ENCODE measurements at places on chromosomes 6 and 20. TPM values are rescaled to one million over a fixed set of nuclear protein-coding genes. Genes with fewer than 3 reads are reported as not detected.
A peak's percentile ranks its signal among the peaks of the same experiment; 100 is the strongest.

- DNase-seq: peak; percentile 90
These were observed 282.1 kb downstream of the UST start for GRCh38 chr6:149028767-149029405.

GRCh38 chr6:137697267-137697938 is 169.7 kb upstream of the TNFAIP3 start:
- peak; percentile 53 for DNase-seq

DNA sequence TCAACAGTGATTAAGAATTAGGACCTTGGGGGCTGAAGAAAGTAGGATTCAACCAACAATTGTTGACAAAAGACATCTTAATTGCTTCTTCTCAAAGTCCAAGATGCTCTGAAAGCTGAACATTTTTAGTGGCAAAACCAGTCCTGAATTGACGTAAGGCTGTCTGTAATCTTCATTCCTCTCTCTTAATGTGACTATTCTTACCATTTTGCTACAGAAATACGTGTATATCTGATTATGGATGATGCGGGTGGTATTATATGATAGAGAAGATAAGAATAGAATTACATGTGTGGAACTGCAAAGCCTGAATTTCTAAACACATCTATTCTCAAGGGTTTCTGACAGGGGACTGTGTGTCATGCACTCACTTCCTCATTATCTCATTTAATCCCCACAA is 130.3 kb upstream of the SASH1 start:
- no peak for DNase-seq

- DNase-seq: no peak
These were observed 265.0 kb downstream of the CDC5L start for GRCh38 chr6:44652547-44652946.

- no peak for DNase-seq
These were observed 120.3 kb upstream of the TOP1 start for GRCh38 chr20:40908309-40908708.

DNA sequence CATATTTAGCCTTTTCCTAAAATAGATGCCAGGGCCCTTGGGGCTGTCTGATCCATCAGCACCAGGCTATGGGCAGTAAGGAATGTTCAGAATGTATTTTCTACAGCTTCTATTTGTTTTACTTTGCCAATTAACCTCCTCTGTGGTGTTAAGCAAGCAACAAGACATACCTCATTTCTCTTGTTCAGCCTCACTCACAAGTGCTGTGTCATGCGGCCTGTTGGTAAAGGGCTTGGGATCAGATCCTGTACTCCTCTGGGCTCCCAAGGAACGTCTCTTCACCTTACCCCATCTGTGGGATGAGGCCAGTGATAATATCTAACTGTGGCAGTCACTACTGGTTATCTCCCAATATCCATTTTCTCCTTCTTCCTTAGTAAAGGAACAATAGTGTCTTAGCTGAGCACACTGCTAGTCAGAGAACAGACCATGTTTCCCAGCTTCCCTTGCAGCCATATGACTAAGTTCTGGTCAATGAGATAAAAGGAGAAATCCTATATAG is 7.0 kb upstream of the DSTN start:
- no peak for DNase-seq

DNA sequence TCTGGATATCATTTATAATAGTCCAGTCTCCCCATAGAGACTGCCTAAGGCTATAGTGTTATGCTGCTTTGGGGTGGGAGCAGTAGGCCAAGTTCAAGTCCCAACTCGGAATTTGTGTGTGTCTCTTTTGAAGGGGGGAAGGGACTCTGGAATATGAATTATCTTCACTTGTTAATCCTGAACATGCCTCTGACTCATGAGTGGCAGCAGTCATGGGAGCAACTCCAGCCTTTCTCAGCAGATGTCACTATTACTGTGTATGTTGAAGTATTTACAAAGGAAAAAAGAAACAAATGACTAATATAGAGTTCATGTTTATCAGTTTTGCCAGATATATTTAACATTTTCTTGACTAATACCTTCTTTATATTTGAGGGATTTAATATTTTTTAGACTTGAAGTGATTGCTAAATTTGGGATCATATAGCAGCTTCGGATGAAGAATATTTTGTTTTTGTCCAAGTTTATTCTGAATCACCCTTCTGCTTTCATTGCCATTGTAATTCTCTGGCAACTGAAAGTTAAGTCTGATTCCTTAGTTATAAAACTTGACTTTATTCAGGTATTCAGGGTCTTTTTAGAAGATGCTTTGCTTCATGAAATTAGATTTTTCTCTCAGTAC is 23.4 kb downstream of the FAM217A start:
- no peak for DNase-seq

GRCh38 chr20:1536893-1537730 is 20.4 kb downstream of the SIRPD start:
- DNase-seq: peak; percentile 31

DNA sequence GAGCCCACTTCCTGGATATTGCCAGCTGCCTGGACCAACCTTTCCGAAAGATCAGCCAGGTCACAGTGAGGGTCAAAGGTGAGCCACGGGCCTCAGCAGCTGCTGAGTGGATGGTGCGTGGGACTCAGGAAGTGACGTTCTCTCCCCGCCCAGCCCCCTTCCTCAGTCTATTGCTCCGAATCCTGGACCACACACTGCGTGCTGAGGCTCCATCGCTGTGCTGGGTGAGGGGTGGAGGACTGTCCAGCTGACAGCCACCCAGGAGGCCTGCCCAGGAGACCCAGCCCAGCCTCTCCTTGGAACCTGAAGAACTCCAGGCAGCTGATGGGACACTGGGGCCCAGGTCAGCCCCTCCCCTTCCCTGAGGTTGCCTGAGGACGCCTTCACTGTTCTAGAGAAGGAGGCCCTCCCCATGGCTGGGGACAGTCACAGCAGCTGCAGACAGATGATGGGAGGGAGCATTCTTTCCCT is 94.4 kb upstream of the CD93 start:
- DNase-seq: no peak

GRCh38 chr6:89602166-89602565 is 36.4 kb downstream of the LYRM2 start:
- DNase-seq: no peak

DNA sequence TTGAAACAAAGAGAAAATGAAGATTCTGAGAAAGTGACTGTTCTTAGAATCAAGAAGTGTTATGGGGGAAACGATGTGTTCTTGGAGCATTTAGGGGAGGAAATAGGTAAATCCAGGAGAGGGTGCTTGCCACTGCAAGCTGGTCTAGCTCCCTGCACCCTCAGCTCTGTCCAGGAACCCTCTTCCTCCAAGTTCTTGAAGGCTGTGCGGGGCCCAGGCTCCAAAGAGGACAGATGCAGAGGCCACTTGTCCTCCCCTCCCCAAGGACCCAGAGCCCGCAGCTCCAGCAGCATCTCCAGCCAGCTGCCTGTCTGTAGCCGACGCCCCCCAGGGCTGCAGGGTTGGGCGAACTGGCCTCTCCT is 87.9 kb downstream of the CDC5L start:
- DNase-seq: no peak

- DNase-seq: peak; percentile 78
These were observed 146.6 kb upstream of the BMP5 start for GRCh38 chr6:56021943-56022342.

GRCh38 chr6:13053006-13053461 is 275.3 kb downstream of the TBC1D7 start:
- DNase-seq: peak; percentile 3

GRCh38 chr6:34391786-34392496 is 528 bp downstream of the NUDT3 start:
- peak; percentile 78 for DNase-seq

DNA sequence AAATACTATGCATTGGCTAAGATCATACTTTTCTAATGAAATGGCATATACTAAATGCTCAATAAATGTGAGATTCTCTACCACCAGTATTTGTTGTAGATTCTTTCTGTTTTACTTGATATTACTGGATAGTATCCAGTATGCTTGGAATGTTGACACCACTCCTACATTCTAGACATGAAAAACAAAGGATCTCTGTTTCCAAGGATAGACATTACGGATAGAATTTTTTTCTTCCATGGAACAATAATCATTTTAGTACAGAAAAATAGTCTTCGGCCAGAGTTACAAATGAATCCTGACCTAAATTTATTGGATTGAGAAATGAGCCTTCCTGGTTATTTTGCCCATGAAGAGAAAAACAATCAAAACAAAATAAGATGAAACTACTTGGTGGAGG is 258.2 kb upstream of the NT5E start:
- DNase-seq: no peak

DNA sequence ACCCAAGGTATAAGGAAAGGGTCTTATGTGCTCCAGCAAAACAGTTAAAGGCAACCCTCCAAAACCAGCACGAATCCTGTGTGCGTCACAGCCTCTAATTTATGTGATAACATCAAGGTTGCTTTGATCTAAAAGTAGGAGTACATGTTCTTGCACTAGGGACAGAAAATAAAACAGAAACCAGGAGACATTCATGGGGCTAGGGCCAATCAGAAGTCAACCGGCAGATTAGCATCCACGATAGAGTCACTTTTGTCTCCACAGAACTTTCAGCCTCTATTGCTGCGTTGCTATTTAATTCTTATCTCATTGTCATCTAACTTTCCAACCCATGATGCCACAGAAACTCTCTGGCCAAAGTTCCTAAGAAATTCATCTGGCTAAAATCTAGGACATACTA is 178.8 kb upstream of the PTCHD4 start:
- DNase-seq: no peak

DNA sequence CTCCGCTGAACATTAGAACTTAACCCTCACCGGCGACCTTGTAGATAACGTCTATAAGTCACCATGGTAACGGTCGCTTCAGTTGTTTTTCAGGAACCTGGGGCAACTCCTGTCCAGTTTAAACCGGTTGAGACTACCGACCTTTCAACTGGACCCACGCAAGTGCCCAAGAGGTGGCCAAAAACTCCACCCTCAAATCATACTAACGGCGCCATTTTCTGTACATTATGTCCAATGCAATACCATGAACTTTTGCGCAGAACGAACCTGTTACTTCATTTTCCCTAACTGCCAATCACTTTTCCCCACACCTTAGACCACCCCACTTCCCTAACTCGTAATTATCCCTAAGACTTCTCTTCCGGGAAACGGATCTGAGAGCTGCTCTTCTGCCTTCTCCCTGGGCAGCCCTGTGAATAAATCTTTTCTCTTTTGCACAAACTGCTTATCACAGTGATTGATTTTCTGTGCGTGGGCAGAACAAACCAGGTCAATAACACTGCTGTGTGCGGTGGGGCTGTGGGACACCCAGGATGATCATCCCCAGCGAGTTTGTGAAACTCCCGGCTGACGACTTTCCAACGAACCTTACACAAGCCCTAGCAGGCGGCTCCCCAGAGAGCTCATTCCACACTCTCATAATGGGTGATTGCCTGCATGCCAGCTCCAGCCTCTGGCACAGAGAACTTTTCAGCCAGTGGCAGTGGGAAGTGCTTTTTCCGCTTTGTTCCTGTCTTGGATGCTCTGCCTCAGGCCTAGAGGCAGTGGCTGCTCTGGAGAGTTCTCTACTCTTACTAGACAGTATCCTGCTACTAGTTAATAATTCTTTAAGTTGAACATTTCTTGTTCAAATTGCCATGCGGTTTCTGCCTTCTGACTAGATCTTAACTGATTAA is 28.6 kb downstream of the GPX5 start:
- DNase-seq: peak; percentile 63

DNA sequence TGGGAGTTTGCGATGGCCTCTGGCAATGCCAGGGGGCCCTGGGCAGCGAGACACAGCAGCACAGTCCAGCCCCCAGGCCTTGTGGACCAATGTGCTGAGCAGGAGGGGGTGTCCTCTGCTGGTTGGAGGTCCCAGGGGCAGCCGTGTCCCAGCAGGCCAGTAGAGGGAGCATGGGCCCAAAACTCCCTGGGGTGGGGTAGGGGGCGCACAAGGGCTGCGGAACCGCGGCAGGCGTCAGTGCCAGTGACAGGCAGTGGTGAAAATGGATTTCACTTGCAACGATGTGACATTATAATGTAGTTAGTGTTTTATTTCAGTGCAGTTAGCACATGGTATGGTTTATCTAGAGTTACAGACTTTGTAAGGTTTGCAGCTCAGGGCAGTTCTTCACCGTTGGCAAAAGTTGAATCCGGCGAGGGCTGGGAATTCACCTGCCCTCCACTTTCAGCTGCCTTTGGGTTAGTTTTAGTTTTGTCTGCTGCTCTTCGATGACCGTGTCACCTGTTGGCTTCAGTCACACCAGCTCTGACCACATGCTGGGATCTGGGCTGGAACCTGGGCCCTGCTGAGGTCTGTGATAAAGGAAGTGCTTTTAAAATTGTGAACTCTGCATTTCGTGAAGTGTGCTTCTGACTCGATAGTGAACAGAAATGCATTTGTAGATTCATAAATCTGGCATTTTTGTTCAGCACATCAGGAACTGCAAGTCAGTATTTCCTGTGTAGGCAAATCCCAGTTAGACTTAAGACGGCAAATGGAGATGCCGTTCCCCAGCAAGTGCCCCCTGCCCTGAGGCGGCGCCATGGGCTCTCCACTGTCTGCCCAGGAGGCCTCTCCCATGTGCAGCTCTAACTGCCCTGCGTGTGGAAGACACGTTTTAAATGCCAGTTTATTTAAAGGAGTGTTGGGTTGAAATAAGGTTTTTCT is 46.8 kb downstream of the PYGB start:
- DNase-seq: peak; percentile 89

- DNase-seq: no peak
These were observed 87.6 kb downstream of the AGPAT4 start for GRCh38 chr6:161186173-161186769.

DNA sequence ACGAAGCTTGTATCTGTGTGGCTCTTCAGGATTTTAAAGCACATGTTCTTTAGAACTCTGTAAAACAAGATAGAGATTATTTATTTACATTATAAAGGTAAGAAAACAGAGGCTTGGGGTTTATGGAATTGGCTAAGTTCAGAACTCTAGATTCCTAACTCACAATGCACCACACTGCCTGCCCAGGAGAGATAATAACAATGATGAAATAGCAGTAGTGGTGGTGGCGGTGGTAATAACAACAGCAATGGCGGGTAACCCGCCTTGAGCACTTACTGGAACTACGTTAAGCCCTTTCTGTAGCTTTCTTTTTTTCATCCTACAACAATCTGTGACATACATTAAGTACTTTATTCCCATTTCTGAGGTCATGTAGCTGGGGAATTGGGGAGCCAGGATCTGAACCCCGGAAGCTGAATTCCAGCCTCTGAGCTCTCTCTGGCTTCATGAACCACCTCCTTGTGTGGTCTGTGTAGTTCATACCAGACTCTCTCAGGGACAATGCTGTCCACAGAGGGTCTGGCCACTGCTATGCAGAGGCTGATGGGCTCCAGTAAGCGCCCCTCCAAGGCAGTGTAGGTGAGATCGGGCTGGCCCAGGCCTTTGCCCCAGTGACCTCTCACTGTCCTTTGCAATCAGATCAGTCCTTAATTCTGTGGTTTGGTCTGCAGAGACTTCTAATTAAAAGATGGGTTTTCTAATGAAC is 260.9 kb downstream of the SLC24A3 start:
- DNase-seq: no peak

- DNase-seq: peak; percentile 1
These were observed 2.1 kb downstream of the FKBP1C start for GRCh38 chr6:63213325-63213724.

GRCh38 chr20:35314816-35315631 is 22.8 kb upstream of the FAM83C start:
- no peak for DNase-seq

SGK2 gene
- 0.08 TPM for total RNA-seq

SLC22A23 gene
- total RNA-seq: 38.3 TPM

DSTN gene
- 145 TPM for total RNA-seq

GNAS gene
- total RNA-seq: 1,042 TPM

C20orf141 gene
- not detected for total RNA-seq

WFDC10B gene
- not detected for total RNA-seq

MUCL3 gene
- not detected for total RNA-seq

OR2H1 gene
- total RNA-seq: not detected

SLA2 gene
- total RNA-seq: 0.62 TPM

FLRT3 gene
- total RNA-seq: 0.17 TPM

DAAM2 gene
- 2.5 TPM for total RNA-seq

PCIF1 gene
- 26.1 TPM for total RNA-seq

TP53TG5 gene
- not detected for total RNA-seq

All from GM23338 (cell line).